ENCODE measurements at places on chromosomes 1 and 21.

DNA sequence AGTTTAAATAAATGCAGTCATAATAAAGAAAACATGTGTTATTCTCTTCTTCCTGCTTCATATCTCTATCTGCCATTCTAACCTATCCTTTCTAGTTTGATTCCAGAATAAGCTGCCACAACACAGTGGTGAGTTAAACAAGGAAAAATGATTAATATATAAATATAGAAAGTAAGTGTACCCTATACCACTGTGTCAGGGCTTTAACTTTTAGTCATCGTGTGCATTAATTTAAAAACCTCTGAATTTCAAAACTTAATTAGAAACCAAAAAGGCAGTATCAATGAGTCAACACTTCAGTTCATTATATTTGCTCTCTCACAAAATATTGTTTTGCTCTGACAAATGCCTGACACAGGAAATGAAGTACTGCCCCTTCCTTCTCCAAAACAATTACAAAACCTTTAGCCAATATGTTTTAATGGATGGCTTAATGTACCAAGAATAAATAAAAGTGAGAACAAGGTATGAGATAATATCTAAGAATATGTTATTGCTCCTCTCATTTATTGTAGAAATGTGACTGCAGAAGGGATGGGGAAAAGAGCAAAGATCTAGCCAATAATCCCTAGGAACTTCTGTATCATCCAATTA is 634.8 kb downstream of the KCNT2 start:
- DNase-seq = no peak

GRCh38 chr1:117586747-117587498 is 18.9 kb upstream of the TENT5C start:
- no peak for DNase-seq

- no peak for DNase-seq
Observed at GRCh38 chr1:240005997-240006650, 85.6 kb upstream of the FMN2 start.

- DNase-seq = no peak
Observed at GRCh38 chr1:184479435-184480167, 92.8 kb downstream of the C1orf21 start.

- DNase-seq = no peak
Observed at GRCh38 chr1:109272831-109273547, 10.0 kb downstream of the PSRC1 start.

- DNase-seq = no peak
Observed at GRCh38 chr1:8736927-8737326, 80.5 kb downstream of the RERE start.

GRCh38 chr1:227766653-227767277 is 31.5 kb downstream of the SNAP47 start:
- DNase-seq = no peak

GRCh38 chr1:65434255-65434654 is 13.8 kb downstream of the LEPR start:
- DNase-seq = no peak

- no peak for DNase-seq
Observed at GRCh38 chr1:9503001-9503675, 36.1 kb upstream of the SLC25A33 start.

Measured in cortex of kidney (tissue), 1 donor.